ENCODE measurements at places on chromosomes 1 and 21. TPM values are rescaled to one million over a fixed set of nuclear protein-coding genes. Genes with fewer than 3 reads are reported as not detected.
A peak's percentile ranks its signal among the peaks of the same experiment; 100 is the strongest.

The BSND gene
- not detected for total RNA-seq

The PLA2G2D gene
- total RNA-seq, result 0.16 TPM

The LCE3E gene
- total RNA-seq, result not detected

The AADACL3 gene
- total RNA-seq, result not detected

The TPTE gene
- total RNA-seq, result not detected

The OR2L5 gene
- not detected for total RNA-seq

The CYP4A22 gene
- not detected for total RNA-seq

The BCL2L15 gene
- total RNA-seq, result under 0.01 TPM

DNA sequence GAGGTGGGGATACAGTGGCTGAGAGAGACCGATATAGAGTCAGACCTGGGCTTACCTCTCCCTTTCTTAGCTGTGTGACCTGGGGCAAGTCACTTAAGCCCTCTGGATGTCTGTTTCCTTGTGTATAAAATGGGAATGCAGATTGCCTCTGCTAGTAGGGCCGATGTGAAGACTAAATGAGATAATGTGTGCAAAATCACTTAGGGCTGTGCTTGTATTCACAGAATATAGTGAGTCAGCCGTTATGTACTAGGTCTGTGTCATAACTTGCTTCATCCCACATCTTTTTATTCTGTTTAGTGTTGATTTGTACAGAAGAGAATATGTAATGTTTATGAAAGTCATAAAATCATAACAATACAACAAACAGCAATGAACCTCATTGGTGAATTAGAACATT lies 56.0 kb downstream of the PTPRU start:
- H3K4me1 ChIP-seq, result peaks cover 14% of the 10 kb centered on the region
- H3K4me3 ChIP-seq, result no peak overlapping the region
- no peaks in the 10 kb centered on the region for H3K36me3 ChIP-seq
- no peak overlapping the region for H3K27ac ChIP-seq

DNA sequence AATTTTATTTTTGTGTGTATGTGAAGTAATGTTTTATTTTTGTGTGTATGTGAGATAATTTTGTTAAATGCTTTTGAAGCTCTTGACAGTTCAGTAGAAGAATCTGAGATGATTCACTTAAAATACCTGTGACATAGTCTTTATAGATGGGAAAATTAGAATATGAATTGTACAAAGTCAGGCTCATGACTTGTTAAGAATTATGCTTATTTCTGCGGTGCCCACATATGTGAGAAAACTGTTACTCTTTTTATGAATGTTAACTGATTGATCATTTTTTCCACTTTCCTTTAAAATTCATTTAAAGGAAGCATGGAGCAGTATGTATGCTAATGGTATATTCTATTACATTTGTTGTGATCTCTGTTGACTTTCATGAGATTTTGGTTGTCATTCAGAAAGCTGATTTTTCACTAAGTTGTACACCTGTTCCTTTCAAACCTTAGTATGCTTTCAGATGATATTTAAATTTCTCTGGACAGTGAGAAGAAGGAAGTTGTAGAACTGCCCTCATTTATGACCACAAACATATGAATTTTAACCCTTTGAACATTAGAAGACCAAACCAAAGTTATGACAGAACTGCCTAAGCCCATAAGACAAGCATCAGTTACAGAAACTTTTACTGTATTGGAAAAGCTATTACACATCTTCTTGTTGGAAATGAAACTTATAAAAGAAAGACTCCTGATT lies 110.1 kb downstream of the POU2F1 start:
- DNase-seq, result no peak
- H3K27me3 ChIP-seq, result no peaks in the 10 kb centered on the region
- H3K4me1 ChIP-seq, result peaks cover 32% of the 10 kb centered on the region
- H3K27ac ChIP-seq, result no peak overlapping the region
- no peaks in the 10 kb centered on the region for H3K36me3 ChIP-seq

GRCh38 chr1:17875171-17875881 lies 120.2 kb downstream of the ACTL8 start:
- no peak overlapping the region for H3K4me3 ChIP-seq
- H3K4me1 ChIP-seq, result peaks cover 10% of the 10 kb centered on the region
- H3K27me3 ChIP-seq, result no peaks in the 10 kb centered on the region
- DNase-seq, result peak; percentile 10
- H3K36me3 ChIP-seq, result no peaks in the 10 kb centered on the region

DNA sequence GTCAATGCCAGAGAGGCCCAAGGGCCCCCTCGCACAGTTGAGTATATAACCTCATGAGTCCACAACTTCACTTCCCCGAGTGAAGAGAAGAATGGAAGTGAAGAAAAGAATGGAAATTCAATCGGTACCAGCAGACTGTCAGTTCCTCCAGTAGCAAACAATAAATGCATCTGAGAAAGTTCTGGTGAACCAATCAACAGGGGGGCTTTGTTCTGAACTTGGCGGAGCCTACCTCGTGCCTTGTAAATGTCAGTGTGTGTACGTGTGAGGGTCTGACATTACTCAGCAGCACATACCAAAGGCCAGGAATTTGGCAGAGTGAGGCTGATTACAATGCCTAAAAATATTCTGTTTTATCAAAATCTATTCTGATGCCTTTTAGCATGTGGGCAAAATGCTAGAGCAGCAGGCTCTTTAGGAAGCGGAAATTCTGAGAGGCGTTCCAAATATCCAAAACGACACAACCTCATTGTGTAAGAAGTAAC lies 238.5 kb downstream of the LTN1 start:
- H3K4me1 ChIP-seq, result peaks cover 53% of the 10 kb centered on the region
- H3K36me3 ChIP-seq, result no peaks in the 10 kb centered on the region
- no peak overlapping the region for H3K4me3 ChIP-seq

GRCh38 chr21:42194863-42195262 lies 24.1 kb upstream of the ABCG1 start:
- H3K27ac ChIP-seq, result no peak overlapping the region
- H3K27me3 ChIP-seq, result no peaks in the 10 kb centered on the region
- DNase-seq, result no peak
- no peaks in the 10 kb centered on the region for H3K36me3 ChIP-seq
- no peaks in the 10 kb centered on the region for H3K4me1 ChIP-seq

DNA sequence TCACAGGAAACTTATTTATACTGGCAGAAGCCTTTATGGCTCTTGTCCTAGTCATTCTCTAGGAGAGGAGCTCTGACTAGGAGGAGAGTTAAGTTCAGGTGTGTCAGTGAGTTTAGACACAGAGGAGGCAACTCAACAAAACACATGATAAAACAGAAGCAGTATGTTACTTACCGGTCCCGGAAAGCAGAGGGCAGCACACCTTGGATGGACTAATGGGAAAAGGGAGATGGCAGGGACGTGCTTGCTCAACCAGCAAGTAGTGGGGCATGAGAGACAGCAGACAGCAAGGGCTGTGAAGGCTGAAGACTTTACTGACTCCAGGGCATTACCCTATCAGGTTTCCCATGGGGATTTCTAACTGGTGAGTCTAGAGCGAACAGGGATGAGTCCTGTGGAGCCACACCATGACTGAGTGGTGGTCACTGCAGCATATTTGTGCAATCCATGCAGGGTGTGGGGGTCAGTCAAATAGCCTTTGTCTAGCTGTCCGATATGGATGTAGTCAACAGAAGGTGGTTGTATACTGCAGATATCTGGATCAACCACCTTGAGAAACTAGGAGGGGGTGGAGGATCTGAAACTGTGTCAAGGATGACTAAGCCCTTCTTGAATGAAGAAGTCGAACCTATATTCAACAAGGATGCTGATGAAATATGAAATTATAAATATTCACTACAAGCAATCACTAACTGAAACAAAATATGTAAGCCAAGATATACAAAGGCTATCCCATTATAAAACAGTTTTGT lies 596.3 kb upstream of the CHRM3 start:
- no peaks in the 10 kb centered on the region for H3K4me1 ChIP-seq
- no peak overlapping the region for H3K4me3 ChIP-seq
- no peaks in the 10 kb centered on the region for H3K27me3 ChIP-seq
- H3K27ac ChIP-seq, result no peak overlapping the region

DNA sequence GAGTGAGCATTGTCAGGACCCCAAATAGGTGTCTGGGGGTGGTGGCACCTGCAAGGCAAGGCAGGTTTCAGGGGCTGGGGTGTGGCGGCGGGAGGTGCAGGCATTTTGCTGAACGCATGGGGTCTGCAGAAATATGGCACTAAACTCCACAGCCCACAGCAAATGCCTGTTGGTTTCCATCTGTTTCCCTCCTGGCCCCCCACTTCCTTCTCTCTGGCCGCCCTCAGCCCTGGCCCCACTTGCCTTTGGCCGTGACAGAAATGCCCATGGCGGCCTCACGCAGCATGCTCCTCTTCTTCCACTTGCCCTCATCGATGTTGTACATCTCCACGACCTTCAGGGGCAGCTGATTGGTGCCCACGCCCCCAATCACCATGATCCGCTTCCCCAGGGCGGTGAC lies 13.7 kb downstream of the KLHDC8A start:
- no peak for DNase-seq
- H3K27ac ChIP-seq, result no peak overlapping the region
- peaks cover 53% of the 10 kb centered on the region for H3K27me3 ChIP-seq
- peaks cover 15% of the 10 kb centered on the region for H3K4me1 ChIP-seq
- H3K4me3 ChIP-seq, result no peak overlapping the region

DNA sequence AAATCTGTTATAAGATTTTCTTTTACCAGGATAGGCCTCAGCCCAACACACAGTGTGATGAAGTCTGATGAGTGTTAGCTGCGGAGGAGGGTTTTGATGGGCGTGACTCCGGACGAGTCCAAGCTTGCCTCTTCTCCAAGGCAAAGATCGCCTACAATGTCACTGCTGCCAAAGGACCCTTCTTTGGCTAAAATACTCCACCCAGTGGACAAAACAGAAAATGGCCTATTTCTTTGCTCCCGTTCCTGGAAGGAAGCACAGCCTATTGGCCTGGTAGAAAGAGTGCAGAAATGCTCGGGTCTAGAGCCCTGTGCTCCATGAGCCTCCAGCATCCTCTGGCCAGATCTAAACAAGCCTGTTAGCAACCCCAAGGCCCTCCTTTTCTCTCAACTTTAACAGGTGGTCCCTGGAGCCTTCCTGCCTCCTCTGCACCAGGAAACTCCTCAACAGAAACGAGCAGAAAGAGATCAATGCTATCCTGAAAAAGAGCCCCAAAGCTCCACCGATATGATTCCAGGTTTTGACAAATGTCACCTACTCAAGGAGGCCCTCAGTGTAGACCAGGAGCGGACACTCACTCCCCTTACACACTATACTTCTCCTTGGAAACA lies 3.4 kb upstream of the CASQ2 start:
- H3K36me3 ChIP-seq, result no peaks in the 10 kb centered on the region
- H3K4me3 ChIP-seq, result no peak overlapping the region
- peak; percentile 85 for DNase-seq
- peaks cover 13% of the 10 kb centered on the region for H3K4me1 ChIP-seq

DNA sequence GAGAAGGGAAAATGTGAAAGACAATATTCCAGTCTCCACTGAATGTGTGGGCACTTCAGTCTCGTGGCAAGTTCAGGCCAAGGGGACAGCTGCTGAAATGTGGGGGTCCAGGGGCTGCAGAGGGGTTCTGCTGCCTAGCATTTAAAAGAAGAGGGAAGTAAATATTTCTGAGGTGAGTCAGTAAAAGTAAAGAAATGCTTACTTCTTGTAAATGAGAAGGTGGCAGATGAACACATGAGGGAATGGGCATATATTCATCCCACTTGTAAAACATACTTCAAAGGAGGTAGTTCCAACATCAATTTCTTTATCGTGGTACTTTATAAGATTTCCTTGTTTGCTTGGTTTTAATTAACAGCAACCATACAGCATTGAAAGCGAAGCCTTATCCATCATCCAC lies 63.1 kb upstream of the HIVEP3 start:
- no peak overlapping the region for H3K4me3 ChIP-seq
- H3K27ac ChIP-seq, result no peak overlapping the region
- H3K4me1 ChIP-seq, result no peaks in the 10 kb centered on the region
- H3K27me3 ChIP-seq, result no peaks in the 10 kb centered on the region

DNA sequence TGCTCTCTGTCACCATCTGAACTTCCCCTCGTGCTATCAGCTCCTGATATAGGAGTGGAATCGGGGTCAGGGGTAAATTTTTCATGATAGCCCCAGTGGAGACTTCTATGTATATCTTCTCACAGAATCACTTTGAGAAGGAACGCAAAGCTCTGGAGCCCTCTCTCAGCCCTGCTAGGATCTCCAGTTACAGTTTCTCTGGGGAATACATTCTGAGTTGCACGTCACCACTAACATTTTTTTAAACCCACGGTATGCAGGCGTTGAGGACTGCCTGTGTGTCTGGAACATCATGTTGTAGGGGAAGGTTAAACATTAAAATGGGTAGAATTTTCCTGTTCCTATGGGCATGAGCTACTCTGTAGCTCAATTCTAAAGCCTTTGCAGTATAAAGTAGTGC lies 116.4 kb upstream of the FAM78B start:
- H3K27ac ChIP-seq, result no peak overlapping the region
- H3K36me3 ChIP-seq, result no peaks in the 10 kb centered on the region
- H3K27me3 ChIP-seq, result no peaks in the 10 kb centered on the region
- no peak for DNase-seq
- no peak overlapping the region for H3K4me3 ChIP-seq

DNA sequence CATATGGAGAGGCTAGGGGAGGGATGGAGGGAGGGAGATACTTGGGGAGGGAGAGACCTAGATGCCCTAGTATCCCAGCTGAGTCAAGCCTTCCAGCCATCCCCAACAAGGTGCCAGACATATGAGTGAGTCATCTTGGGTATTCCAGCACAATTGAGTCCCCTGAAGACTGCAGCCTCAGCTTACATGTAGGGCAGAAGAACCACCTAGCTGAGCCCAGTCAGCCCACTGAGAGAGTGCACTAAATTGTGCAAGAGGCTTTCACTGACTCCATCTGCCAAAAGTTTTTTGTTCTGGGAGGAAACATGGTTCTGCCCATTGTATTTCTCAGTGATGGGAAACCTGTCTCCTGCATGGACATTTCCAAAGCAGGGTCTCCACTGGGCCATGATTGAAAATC lies 76.4 kb downstream of the FOXD2 start:
- no peaks in the 10 kb centered on the region for H3K27me3 ChIP-seq
- H3K27ac ChIP-seq, result no peak overlapping the region
- DNase-seq, result no peak
- H3K36me3 ChIP-seq, result no peaks in the 10 kb centered on the region
- H3K4me3 ChIP-seq, result no peak overlapping the region

DNA sequence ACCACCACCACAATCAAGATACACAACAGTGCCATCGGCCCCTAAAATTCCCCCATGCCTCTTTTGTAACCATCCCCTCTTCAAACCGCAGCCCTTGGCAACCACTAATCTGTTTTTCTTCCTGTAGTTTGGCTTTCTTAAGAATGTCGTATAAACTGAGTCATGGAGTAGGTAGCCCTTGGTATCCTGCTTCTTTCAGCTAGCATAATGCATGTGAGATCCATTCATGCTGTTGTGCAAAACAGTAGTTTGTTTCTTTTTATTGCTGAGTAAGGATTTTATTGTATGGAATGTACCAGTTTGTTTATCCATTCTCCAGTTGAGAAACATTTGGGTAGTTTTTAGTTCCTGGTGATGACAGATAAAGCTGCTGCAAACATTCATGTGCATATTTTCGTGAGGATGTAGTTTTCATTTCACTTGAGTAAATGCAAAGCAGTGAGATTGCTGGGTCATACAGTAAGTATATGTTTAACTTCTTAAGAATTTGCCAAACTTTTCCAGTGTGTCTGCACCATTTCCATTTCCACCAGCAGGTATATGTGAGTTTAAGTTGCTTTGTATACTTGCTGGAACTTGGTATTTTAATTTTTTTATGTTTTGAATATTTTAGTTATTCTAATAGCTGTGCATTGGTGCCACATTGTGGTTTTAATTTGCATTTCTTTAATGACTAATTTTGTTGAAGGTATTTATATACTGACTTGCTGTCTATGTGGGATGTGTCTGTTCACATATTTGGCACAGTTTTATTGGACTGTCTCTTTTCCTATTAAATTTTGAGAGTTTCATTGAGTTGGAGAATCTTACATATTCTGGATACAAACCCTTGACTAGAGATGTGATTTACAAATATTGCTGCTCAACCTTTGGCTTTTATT lies 148.4 kb upstream of the MAP1LC3C start:
- no peaks in the 10 kb centered on the region for H3K4me1 ChIP-seq
- no peaks in the 10 kb centered on the region for H3K36me3 ChIP-seq
- H3K27ac ChIP-seq, result no peak overlapping the region
- no peak for DNase-seq

Data from sigmoid colon (tissue), 7 donors.